ENCODE measurements at places on chromosomes 11 and 22. TPM values are rescaled to one million over a fixed set of nuclear protein-coding genes. Genes with fewer than 3 reads are reported as not detected.
A peak's percentile ranks its signal among the peaks of the same experiment; 100 is the strongest.

DNA sequence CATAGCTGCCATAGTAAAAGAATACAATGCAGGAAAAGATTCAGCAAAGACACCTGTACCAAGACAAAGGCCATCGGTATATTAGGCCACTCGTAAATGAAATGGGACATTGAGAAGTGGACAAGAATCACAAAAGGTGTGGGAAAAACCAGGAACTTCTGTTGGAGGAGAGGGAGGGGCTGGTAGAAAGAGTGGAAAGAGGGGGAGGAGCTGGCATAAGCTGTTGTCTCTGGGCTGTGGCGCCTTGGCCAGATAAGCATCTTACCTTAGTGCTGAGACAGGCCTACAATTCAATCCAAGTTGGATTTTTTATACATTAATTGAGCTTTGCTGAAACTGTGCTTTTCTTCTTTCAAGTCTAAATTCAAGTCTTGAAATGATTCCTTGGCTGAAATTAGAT, 37.1 kb downstream of the ZNF202 start:
- DNase-seq = no peak

Gene MS4A3
- total RNA-seq = not detected

DNA sequence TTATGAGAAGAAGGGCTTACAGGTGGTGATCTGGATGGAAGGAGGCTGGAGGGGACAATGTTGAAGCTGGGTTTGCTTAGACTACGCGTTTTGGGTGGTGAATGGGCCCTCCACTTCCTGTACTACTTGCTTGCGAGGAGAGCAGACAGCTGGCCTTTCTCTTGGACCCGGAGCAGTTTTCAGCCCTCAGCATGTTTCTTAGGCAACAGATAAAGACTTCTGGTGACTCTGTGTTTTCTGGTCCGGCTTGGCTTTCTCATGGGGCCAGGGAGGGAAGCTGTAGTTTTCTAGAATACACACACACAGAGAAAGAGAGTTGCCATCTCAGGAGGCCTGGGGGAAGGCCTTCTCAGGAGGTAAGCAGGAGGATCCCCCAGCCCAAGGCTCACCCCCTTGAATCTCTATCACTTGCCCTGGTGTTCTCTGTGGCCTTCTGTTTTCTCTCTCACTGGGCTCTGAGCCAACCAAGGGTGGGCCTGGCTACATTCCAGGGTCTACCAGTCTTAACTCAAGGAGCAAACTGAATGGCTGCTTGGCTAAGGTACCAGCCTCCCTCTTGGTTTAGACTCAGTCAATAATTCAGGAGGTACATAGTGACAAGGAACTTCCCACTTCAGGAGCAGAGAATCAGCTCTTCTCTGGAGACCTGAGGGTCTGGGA, 2.4 kb downstream of the CCS start:
- peak; percentile 38 for DNase-seq

DNA sequence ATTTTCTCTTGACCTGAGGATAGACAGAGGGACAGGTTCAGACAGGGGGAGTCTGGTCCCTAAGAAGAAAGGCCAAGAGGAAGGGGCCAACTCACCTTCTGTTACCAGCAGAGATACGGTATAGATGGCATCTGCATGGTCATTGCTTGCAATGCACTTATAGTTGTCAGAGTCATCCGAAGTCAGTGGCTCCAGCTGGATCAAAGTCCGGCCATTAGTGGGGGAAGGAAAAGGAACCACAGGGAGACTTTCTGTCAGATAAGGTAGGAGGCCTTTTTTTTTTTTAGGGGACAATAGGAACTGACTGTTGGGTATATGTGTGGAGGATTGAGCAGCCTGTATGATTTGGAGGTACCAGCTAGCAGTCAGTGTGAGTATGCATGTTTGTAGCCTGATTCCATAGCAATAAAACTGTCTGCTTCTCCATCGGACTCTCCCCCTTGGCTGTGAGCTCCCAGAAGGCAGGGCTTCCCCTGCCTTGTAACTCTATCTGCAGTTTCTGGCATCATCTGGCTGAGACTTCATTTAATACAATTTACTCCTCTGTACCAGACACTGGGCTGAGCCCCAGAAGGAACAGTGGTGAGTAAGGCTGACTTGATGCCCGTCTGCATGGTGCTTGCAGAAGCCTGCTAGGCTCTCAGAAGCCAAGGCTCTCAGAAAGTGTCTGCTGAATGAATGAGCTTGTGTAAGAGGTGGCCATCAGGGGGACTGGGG, 5.7 kb downstream of the IGSF22 start:
- DNase-seq = peak; percentile 64

DNA sequence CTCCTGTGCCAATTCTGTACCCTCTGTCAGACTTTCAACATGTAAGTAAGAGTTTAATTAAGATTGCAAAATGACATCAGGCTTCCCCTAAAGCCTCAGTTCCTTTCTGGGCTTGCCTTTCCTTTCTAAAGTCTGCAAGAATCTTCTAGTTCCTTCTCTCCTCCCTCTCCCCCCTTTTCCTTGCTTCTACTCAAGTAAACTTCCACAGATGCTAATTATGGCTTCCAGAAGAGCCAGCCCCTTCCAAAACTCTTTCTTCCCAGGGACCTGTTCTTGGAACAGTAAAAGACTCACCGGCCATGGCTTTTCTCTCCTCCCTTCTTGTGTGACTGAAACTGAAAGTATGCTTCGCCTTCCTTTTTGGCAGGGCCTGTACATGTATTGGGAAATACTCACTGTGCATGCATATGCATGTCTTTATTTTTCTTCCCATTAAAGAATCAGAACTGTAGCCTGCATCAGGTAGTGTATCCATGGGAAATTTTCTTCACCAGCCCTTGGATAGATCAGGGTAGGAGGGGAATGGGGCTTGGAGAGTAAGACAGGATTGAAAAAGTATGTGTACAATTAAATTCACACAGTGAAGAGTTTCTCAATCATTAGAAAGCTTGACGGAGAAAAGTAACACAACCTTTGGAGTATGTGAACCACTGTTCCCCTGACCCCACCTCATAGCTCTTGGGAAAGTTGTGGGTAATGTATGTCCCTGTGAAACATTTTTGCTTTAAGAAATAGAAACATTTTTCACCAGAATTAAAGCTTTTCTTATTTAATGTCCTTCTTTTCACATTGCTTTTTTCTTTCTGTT, at the start of gene CASP1:
Gene CASP1, minus strand, starts transcription at position 332 of the 808 bp plus-strand sequence. Its CDS starts 31 bp downstream, at position 301.
- DNase-seq = no peak

DNA sequence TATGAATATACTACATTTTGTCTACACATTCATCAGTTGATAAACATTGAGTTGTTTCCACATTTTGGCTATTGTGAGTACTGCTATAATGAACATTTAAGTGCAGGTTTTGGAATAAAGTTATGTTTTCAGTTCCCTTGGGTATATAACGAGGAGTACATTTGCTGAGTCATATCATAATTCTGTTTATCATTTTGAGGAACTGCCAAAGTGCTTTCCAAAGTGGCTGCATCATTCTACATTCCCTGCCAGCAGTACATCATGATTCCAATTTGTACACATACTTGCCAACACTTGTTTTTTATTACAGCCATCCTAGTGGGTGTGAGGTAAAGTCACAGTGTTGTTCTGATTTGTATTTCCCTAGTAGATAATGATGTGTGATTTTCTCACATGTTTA, 1458.6 kb upstream of the TENM4 start:
- no peak for DNase-seq

DNA sequence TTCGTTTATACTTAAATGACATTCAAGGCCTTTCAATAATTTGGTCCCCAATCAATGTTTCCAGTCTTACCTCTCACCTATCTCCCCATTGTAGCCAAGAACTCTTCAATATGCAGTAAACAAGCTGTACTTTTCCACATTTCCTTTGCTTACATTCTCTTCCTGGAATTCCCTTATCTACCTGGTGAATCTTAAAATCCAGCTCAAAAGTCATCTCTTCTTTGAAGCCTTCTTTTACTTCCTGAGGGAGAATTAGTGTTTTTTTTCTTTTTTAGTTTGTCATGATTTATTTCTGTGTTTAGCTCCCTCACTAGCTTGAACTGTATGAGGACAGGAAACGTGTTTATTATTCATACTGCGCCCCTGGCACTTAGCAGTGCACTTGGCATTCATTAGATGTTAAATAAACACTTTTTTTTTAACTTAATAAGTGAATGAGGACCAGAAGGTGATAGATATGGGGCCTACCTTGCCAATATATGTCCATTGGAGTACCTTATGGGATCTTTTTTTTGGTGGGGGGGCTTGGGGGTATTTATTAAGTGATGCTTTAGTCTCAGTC, 4.9 kb upstream of the PTS start:
- no peak for DNase-seq

Gene COA4
- 89.3 TPM for total RNA-seq

DNA sequence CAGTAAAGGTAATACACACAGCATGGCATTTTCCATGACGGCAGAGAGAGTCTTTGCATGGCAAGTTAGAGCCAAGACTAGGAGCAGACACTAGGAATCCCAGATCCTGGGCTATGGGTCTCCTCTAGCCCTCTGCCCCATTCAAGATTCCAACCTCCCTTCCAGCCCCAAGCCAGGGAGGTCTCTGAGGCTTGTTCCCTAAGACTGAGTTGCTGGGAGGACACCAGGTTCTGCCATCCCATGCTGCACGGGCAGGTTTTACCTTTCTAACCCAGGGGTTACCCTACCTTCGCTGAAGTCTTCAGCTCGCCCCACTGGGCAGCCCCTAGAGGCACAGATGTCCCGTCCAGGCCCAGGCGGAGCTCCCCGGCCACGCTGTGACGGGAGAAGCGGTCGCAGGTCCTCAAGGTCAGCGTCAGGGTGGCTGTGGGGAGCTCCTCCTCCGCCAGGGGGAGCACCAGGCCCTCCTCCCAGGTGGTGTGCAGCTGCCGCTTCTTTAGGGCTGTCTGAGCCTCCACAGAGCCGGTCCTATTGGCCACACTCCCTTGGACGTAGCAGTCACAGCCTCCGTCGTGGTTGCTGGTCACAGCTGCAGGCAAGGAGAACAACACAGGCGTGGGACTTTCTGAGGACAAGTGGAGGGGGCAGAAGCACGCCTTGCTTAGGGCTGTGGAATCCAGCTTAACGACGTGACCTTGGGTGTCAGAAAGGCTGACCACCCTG, 33.8 kb downstream of the SYT13 start:
- peak; percentile 74 for DNase-seq

Gene RTN4R
- total RNA-seq = 7.9 TPM

- no peak for DNase-seq
Measured at GRCh38 chr22:24091551-24092420, 80.7 kb downstream of the CABIN1 start.

DNA sequence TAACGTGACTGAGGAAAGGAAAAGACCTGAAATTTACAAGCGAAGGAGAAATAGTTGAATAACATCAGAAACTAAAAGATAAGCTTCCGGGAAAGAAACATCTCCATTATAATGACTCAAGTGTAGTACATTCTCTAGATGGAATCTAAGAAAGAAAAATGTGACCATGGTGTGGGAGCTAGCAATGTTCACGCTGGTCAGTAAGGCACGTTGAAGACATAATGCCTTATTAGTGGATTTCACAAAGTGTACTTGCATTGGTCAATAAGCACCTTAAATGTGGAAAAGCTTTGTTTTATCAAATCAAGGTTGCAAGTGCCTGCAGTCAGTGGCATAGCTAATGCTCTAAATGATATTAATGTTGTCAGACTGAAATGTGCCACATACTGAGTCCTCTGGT, 2.8 kb upstream of the LARGE1 start:
- DNase-seq = no peak

DNA sequence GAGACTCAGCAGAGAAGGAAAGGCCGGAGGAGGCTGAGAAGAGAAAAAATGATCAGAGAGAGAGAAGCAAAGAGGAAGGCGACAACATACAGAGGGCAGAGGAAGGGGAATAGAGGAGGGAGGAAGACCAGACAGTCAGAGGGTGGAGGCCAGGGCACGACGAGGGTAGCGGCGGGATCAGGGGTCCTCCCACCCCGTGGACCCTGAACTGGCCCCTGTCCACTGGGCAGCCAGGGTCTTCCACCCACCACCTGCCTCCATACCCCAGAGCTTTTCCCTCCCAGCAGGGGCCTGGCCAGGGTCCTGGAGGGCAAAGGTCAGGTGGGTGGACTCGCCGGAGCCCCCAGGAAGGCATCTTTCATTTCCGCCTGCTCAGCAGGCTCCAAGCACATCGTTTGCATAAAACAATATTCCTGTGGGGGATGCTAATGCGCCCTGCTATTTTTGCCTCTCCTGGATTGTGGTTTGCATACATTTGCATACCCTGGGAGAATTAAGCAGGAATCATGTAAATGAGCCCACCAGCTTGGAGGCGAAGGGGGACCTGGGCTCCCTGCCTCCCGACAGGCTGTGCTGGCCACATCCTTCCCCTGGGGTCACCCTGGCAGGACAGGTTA, 394.1 kb downstream of the MN1 start:
- DNase-seq = no peak

GRCh38 chr22:46655861-46656608, 35.8 kb downstream of the GRAMD4 start:
- DNase-seq = no peak

Gene TUG1
- total RNA-seq = 99.3 TPM

GRCh38 chr11:15145615-15146014, 30.9 kb downstream of the INSC start:
- DNase-seq = peak; percentile 30

Gene LMO2
- total RNA-seq = 2.5 TPM

- DNase-seq = peak; percentile 81
Measured at GRCh38 chr22:38316364-38317121, 690 bp downstream of the CSNK1E start.

- no peak for DNase-seq
Measured at GRCh38 chr22:31105282-31105929, 2.0 kb downstream of the SELENOM start.

Gene APOC3
- 2,825 TPM for total RNA-seq

DNA sequence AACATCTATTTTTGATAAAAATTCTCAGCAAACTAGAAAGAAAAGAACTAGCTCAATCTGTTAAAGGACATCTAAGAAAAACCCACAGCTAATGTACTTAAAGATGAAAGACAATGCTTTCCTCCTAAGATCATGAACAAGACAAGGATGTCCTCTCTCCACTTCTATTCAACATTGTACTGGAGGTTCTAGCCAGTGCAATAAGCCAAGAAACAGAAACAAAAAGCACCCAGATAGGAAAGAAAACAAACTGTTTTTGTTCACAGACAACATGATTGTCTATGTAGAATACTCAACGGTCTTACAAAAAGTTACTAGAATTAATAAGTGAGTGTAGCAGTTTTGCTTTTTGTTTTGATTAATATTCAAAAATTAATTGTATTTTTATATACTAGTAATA, 7.8 kb downstream of the CD3D start:
- DNase-seq = no peak

Gene C11orf97
- total RNA-seq = not detected

GRCh38 chr22:30201945-30202344, 44.6 kb downstream of the LIF start:
- DNase-seq = no peak

GRCh38 chr22:22110548-22111266, 128.1 kb upstream of the TOP3B start:
- peak; percentile 61 for DNase-seq

GRCh38 chr11:95412074-95412473, 181.1 kb upstream of the SESN3 start:
- no peak for DNase-seq

- no peak for DNase-seq
Measured at GRCh38 chr11:1220941-1221721, 1.7 kb upstream of the MUC5B start.

Gene ABTB2
- total RNA-seq = 12.4 TPM
